ENCODE measurements at places on chromosomes 5 and 9.

- DNase-seq = no peak
Observed at GRCh38 chr9:27572061-27572460, 1.2 kb downstream of the C9orf72 start.

DNA sequence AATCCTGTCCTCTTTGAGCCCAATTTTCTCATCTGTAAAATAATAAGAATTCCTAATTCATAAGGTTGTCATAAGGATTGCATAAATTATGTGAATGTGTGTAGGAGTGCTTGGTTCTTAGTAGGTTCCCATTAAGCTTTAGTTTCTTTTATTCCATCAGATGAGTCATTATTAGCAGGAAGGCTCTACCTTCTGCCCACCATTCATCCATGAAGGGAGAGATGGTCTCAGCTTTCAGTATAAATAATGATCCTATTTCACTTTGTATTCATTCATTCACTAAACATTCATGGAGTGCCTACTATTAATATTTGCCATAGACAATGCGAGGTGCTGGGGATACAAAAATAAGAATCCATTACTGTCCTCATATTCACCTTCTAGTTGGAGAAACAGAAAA lies 3.0 kb downstream of the CMYA5 start:
- DNase-seq = no peak

GRCh38 chr5:43039471-43040286 lies 440 bp downstream of the ANXA2R start:
- DNase-seq = peak; percentile 57

DNA sequence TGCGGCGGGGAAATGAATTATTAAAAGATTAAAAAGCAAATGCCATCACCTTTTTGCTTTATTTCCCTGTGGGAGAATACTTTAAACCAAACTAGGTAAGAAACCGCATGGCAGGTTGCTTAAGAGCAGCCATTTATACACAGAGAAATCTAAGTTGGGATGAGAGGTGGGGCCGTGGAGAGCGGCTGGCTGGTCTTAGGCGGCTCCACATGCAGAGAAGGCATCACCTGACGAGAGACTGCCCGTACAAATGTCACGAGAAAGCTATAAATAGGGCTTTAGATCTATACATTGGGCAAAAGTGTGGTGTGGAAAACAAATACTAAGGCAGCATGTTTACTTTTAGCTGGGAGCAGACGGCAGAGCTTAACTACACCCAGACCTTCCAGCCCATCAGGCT lies 39.4 kb downstream of the MED27 start:
- no peak for DNase-seq

- DNase-seq = no peak
Observed at GRCh38 chr5:127650649-127651048, 1.8 kb downstream of the CTXN3 start.

DNA sequence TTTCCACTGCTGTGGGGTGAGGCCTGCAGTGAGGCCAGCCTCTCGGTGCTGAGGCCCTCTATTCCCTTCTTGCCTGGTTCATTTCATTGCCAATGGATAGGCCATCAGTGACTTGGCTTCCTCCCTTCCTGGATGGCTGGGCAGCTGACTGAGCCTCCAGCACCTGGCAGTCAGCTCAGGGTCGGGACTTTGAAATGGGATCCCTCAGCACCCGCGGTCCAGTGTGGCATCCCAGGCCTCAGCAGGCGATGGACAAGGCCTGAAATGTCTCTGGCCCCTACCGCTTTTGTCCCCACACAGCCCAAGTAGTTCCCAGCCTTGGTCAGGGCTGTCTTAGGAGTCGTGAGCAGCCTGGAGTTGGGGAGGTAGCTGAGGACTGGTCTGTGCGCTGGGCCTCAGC lies 17.2 kb downstream of the NDST1 start:
- no peak for DNase-seq

- no peak for DNase-seq
Observed at GRCh38 chr5:175466700-175467318, 11.6 kb upstream of the SFXN1 start.

DNA sequence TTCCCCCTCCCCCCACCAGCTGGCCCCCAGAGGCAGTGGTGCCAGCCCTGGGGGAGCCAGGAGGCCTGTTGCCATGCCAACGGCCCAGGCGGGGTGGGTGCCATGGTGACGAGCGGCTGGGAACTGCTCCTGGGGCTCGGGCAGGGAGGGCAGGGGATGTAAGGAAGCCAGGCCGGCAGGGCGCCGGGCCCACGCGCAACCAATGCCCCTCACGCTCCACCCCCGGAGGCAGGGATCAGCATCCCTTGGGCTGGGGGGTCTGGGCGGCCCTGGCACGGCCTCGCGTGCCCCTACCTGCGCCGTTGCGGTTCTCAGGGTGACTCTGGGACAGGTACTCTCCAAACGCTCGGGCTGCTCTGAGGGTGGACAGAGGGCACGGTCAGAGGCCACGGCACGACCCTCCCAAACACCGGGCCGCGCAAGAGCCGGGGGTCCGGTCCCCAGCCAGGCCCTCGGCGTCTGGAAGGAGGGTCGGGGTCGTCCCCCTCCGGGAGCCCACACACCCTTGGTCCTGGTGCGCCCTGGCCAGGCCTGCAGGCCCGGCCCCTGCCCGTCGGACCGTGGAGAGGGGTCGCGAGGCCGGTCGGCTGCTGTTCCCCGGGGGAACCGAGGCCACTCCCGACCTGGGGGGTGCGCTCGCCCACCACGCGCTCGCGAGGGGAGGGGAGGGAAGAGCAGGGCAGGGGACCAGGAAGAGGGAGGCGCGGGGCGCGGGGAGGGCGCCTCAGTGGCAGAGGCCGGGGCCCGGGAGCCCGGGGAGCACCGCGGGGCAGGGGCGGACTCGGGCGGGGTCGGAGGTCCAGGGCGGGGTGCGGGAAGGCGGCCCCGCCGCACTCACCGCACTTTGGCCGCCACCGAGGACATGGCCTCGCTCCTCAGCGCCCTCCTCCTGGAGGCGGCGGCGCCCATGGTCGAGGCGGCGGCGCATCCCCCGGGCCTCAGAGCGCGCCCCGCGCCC lies 661 bp downstream of the NSMF start:
- no peak for DNase-seq

DNA sequence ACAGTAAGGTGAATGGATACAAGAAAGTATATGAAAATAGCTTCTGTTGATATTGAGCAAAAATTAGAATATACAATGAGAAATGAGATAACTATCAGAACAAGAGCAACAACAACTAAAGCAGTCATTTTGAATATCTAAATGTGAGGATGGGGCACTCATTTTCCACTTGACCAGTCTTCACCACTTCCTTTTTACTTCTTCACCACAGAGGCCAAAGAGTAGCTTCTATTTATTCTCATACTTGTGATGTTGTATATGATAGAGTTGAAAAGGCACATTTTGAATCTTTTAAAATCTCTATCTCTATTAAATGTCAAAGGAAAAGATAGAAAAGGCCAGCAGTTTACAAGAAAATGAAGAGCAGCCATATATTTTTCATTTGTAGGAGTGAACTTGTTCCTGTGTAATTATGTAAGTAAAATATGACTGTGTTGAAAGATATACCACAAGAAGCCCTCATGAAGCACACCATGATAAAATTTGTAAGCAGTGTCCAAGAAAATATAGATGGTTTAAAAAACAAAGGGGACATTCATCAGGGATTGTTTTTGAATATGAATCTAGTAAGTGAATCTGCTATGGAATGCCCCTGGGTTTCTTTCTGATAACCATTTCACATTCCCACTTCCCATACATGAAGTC lies 39.2 kb downstream of the ADAMTS19 start:
- DNase-seq = no peak

DNA sequence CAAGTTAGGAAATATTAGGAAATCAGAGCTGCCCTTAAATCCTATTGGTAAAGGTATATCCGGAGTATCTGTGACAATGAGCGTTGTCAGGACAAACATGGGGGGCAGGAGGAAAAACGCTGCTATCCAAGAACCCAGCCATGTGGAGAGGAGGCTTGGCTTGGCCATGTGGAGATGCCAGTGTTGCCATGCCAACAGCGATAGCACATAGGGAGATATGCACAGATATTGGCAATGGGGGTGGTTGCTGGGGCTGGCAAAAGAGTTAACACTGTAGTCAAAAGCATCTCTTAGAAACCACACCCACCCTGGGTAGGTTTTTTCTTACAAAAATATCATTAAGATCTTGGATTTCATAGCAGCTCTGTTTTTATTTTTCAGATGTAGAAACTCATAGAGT lies 106.4 kb upstream of the ASTN2 start:
- no peak for DNase-seq

Data from activated CD4-positive, alpha-beta T cell treated with anti-CD3 and anti-CD28 coated beads for 1 hour (primary cell).